ENCODE measurements at places on chromosomes 7 and 10.

GRCh38 chr7:20190560-20191390 is 26.4 kb downstream of the MACC1 start:
- no peak for DNase-seq

DNA sequence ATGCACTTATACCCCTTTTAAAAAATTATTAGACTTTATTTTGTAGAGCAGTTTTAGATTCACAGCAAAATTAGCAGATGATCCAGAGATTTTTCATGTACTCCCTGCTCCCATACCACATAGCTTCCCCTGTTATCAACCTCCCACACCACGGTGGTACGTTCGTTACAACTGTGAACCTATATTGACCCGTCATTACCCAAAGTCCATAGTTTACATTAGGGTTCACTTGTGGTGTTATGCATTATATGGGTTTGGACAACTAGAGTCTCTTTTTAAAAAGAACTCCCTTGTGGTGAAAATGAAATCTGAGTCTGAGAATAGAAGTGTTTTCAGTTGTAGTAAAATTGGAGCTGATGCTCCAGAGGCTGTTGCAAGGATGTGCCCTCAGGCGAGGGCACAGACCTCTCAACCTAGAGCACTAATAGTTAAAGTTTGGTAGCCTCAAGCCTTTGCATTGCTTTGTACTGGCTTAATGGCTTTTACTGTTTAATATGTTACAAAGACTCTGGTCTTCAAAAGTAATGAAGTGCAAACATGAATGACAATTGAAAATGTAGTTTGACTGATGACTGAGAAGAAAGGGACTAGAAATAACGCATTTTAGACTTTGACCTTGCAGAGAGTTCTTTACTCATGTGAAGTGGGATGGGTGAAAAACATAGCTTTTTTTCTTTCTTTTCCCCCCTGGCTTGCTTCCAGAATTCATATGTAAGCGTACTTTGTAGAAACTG is 30.6 kb upstream of the CSTF2T start:
- no peak for DNase-seq

GRCh38 chr7:110987127-110987693 is 103.7 kb upstream of the LRRN3 start:
- no peak for DNase-seq

DNA sequence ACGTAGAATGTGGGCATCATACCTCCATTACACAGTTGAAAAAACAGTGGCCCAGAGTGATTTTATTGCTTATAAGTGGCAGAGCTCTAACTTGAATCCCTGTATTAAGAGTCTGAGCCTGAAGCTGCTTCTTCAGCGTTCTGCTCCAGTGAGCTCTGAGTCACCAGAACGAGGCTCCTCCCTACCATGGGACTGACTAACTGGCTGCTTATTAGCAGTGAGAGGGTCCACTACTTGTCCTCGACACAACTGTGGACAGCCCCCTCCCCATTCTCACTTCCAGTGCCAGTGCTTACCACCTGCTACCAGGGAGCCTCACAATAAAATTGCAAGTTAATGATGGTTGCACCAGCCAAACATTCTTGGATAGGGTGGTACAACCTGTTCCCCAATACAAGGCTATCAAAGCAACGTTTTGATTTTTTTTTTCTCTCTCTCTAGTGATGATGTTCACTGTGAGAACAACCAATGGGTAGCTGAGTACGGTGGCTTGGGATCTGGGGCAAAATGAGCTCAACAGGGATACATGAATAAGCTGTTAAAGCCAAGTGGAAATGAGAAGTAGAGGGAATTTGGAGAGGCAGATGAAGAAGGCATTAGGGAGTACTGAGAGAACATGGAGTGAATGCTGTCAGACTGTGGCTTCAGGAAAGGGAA is 2.7 kb upstream of the NRG3 start:
- DNase-seq, result no peak

DNA sequence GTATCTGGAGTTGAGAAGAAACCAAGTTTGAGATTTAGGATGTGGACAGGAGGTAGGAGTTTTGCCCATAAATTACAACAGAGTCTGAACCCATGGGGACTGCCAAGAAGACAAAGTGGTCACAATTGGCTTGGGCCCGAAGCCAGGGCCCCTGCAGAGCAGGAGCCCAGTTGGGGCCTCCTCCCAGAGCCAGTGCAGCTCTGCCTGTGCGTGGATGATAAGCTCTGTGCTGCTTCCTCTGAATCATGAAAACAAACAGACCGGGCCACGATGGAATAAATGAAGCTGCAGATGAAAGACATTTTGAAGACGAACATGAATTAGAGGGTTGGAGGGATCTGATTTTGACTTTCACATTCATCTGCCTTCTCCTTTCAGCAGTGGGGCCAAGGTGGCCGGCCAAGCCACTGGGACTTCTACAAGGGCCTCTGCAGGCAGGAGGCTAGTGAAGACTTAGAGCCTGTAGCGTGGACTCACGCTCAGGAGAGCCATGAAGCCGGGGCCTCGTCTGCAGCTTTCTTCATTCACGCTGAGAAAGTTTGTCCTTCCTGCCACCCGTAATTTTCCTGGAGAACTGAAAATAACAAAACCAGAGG is 156.8 kb upstream of the LYZL1 start:
- no peak for DNase-seq

- no peak for DNase-seq
Observed at GRCh38 chr7:139265673-139266072, 34.6 kb downstream of the UBN2 start.

DNA sequence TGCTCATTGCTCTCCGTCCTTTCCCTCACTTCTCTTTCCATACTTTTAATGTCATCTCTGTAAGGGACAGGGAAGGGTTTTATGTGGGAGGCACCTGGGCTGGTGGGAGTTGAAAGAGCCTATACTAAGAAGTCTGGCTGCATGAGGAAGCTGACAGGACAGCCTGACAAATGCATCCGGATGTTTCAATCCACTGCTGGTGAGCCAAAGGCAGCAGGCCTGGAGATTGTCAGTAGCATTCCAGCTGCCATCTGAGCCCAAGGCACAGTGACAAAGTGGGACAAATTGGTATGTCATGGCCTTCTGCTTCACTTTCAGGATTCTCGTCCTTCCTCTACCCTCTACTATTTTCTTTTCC is 218.4 kb downstream of the STK31 start:
- no peak for DNase-seq

GRCh38 chr10:96971324-96971723 is 139.2 kb downstream of the LCOR start:
- DNase-seq, result no peak

DNA sequence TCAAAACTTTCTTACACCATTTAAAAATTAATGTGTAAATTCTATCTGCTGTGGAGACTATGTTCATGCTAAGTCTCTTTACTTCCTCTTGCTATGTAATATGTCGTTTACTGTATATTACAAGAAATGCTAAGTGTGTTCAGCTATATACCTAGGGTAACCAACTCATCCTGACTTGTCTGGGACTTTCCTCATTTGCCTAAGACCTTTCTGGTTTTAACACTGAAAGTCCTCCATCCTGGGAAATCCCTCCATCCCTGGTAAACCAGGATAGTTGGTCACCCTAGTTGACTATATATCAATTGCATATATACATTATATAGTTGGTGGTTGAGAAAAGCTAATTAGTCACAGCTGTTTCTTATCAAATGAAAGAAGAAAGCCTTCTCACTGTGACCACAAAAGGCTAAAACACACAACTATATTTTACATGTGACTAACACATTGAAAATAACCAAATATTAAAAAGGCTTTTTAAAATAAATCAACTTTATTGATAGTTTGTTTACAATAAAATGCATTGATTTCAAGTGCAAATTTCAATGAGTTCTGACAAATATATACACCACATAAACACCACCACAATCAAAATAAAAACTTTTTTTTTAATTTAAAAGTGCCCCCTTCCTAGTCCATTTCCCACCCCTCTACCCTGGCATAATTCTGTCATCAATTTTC is 167.7 kb upstream of the INHBA start:
- DNase-seq, result no peak

GRCh38 chr10:103479135-103479534 is at the start of gene CALHM3:
CALHM3 (minus strand) TSS chr10:103479240; CDS start chr10:103479032, 208 bp downstream.
- DNase-seq, result no peak

GRCh38 chr7:90596671-90597562 is 796 bp downstream of the CDK14 start:
- DNase-seq, result peak; percentile 44

DNA sequence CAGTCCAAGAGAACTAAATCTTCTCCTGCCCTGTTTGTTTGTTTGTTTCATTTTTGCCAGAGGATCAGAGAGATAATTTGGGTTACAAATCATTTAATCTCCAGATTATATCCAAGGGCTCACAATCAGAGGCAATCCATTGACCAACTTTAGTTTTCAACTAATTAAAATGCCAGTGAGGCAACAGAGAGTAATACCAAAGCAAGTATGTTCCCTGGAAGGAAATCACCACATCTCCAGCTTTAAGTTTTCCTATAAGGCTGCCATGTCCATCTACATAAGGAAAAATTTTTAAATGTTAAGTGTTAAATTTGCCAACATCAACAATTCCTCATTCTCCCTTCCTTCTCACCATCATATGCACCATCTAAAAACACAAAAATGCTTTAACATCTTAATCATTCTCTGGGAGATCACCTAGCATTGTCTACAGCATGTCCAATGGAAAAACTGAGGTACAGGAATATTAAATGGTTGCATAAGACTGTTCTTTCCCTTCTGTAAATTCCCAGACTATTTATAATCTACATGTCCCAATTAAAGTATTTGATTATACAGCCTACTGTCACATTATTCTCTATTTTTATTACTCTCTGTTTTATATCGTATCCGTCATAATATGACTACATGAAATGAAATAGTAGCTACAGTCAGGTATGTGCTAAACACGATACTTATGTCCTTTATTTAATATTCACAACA is 14.1 kb downstream of the USP54 start:
- no peak for DNase-seq

All from NCI-H1694 treated with DMSO at 0.1 percent for 48 hours (cell line).